Stimulated activated CD4-positive, alpha-beta T cell treated with anti-CD3 and anti-CD28 coated beads, Interleukin-1b, Interleukin-23, amount 100 ng/mL, for 48 hours (primary cell): ENCODE measurements at places on chromosomes 12 and 14.

DNA sequence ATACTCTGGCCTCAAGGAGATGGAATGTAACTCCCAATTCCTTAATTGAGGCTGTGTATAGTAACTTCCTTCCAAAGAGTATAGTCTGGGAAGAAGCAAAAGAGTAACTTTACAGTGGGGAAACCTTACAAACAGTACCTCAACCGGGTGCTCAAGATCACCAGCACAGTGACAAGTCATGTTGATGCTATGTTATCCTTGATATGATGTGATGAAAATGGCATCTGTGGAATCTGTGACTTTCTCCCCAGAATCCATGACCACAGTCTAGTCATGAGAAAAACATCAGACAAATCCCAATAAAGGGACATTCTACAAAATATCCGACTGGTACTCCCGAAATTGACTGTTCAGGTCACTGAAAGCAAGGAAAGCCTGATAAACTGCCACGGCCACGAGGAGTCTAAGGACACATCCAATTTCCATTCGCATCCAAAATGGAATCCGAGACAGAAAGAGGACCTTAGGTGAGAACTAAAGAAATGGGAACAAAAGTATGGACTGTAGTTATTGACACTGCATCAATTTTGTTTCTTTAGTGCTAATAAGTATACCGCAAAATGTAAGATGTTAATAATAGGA lies 97.3 kb upstream of the FRMD6 start:
- no peak for DNase-seq

- DNase-seq: no peak
Measured at GRCh38 chr14:63174760-63175191, 29.5 kb upstream of the RHOJ start.

DNA sequence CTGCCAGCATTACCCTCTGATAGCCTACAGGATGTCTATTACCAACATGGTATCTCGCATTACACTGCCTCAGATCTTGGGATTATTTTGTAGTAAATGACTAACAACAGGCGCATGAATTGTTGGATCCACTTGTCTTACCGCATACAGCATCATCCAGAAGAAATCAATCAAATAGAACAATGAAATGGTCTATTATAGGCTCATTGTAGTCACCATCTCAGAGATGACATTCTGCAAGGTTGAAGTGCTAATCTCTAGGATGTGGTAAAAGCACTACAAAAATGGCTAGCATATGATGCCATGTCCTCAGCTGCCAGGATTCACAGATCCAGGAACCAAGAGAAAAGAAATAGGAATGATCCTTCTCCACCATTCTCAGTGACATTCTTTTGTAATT lies 52.0 kb downstream of the WASHC3 start:
- no peak for DNase-seq

- DNase-seq: no peak
Measured at GRCh38 chr14:67580336-67581171, 19.5 kb downstream of the PIGH start.

DNA sequence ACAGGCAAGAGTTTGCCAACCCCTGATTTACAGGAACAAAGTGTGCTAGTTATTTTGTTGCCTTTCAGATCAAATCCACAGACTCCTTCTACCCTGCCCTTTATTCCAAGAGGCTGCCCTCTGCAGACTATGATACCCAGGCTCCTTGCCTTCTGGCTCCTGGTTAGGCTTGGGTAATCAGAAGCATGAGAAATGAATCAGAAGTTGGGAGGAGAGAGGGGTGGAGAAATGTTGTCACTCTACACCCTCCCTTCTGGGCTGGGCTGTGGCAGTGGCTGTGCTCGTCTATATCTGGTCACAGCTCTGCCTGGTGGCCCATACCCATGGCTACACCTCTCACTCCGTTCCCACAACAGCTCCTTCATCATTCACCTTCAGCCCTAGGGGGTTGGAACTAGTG lies 204.6 kb upstream of the PLXNC1 start:
- no peak for DNase-seq

DNA sequence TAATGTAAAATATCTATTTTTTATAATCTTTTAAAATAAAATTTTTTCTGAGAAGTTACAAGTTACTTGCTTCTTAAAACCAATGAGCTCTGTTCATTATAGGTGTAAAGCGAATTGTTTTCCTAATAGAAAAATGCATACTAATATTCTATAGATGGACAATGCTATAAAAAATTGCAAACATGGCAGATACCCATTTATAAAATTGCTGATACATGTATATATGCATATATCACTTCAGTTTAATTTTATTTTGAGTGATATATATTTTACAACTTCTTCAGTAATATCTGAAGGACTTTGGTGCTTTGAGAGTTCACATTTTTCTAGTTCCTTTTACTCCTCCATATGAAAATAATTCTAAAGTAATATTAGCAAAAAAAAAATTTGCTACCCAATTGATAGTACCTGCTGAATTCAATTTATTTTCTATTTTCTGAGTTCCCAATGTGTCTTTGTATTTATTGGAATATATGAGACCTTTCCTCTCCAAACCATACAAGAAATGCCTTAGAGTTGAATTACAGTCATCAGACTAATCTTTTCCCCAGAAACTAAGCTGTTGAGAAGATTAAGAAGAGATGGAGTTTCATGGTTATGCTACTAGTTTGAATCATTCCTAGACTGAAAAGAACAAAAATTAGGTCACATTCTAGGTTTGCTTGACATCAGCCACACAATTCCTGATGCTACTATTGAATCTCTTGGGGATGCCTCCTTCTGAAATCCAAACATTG lies 1937.5 kb upstream of the SEL1L start:
- DNase-seq: no peak

DNA sequence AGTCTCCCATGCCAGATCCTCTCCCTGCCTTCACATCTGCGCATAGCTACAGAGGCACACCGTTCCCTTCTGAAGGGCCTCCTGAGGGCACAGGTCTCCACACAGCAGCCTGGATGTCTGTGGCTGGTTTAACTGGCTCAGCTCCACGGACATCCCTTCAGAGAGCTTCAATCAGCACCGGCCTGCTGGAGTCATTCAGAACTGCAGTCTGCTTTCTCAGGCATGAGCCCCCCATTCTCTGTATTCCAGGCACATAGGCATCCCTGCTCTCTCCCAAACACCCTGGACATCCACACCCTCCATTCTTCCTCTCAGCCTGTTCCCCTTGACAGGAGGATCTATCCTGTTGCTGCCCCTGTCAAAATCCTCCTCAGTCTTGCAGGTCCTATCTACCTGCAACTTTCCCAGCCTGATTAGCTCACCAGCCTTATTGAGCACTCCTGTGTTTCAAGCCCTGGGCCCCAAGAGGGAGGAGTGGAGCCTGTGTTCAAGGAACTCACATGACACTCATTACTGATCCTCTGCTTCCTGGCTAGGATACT lies 2.9 kb upstream of the DHRS2 start:
- no peak for DNase-seq

GRCh38 chr12:115313929-115314328 lies 630.0 kb upstream of the TBX3 start:
- DNase-seq: no peak

GRCh38 chr12:6684609-6685008 lies 4.6 kb downstream of the ZNF384 start:
- DNase-seq: peak; percentile 50

GRCh38 chr12:84694116-84694515 lies 218.5 kb downstream of the SLC6A15 start:
- DNase-seq: no peak

GRCh38 chr14:74712499-74713394 lies at the start of the genes AREL1 and FCF1:
Gene AREL1 (minus strand): TSS chr14:74713080. CDS start chr14:74685615, 27,465 bp downstream.
Gene FCF1 (plus strand): TSS chr14:74713144. CDS start chr14:74713198, 54 bp downstream.
- DNase-seq: peak; percentile 79

DNA sequence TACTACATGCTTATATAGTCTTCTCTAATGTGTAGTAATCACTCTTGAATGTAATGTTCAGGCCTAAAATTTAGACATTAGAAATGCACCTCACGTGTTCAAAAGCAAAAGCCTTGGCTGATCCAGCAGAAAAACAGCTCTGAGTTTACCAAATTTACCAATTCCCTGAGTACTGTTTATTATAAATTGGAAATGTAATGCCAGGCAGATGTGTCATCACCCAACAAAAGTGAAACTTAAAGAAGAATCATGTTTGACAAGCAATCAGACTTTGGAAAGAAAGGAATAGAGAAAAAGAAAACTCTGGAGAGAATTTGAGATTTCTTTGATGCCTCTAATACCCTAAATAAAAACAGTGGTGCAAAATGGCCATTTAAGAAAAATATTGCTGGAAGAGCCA lies 26.5 kb upstream of the STRAP start:
- no peak for DNase-seq

GRCh38 chr14:54564071-54564867 lies 2.7 kb upstream of the SAMD4A start:
- DNase-seq: no peak

DNA sequence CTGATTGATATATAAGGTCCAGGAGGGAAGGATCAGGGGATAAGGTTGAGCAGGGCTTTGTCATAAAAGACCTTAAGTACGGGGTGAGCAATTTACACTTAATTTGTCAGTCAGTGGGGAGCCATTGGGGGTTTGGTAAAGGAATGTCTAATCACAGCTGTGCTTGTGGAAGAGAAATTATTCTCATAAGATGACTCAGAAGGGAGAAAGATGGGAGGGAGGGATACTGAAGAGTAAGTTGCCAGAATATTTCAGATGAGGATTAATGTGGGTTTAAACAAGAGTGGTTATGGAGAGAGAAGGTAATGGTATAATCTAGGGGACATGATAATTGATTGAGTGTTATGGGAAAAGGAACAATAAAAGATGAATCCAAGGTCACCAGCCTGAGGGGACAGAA lies 500.1 kb upstream of the CCDC196 start:
- DNase-seq: no peak

DNA sequence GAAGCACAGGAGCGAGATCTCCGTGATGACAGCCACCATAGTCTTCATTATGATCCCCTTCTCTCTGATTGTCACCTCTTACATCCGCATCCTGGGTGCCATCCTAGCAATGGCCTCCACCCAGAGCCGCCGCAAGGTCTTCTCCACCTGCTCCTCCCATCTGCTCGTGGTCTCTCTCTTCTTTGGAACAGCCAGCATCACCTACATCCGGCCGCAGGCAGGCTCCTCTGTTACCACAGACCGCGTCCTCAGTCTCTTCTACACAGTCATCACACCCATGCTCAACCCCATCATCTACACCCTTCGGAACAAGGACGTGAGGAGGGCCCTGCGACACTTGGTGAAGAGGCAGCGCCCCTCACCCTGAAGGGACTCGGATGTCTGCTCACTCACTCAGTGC lies 775 bp downstream of the OR10P1 start:
- peak; percentile 44 for DNase-seq

DNA sequence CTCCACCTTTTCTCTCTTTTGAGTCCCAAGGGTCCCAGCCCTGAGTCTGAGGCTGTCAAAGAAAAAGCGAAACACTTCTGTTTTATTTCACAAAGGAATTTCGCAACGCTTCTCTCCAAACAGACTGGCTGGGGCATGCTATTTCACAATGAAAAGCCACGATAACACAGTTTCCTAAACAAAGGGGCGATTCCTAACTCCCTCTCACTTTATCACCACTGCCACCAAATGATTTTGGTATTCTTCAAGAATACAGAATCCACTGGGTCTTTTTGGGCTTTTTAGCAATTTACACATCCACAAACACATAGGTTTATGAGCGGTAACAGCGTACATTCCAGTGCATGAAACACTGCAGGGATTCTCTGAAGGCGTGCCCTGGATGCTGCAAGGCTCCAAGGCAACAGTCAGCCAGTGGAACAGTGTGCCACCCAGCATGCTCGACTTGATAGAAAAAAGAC lies 161.2 kb downstream of the DAD1 start:
- no peak for DNase-seq

- DNase-seq: no peak
Measured at GRCh38 chr12:65414526-65414925, 136.0 kb downstream of the MSRB3 start.
